NCI-H2029 (cell line): ENCODE measurements at places on chromosomes 1 and 21.

- DNase-seq = no peak
Observed at GRCh38 chr1:75341537-75341936, 207.3 kb downstream of the LHX8 start.

GRCh38 chr1:247096112-247096511 is 8.0 kb downstream of the ZNF669 start:
- no peak for DNase-seq

DNA sequence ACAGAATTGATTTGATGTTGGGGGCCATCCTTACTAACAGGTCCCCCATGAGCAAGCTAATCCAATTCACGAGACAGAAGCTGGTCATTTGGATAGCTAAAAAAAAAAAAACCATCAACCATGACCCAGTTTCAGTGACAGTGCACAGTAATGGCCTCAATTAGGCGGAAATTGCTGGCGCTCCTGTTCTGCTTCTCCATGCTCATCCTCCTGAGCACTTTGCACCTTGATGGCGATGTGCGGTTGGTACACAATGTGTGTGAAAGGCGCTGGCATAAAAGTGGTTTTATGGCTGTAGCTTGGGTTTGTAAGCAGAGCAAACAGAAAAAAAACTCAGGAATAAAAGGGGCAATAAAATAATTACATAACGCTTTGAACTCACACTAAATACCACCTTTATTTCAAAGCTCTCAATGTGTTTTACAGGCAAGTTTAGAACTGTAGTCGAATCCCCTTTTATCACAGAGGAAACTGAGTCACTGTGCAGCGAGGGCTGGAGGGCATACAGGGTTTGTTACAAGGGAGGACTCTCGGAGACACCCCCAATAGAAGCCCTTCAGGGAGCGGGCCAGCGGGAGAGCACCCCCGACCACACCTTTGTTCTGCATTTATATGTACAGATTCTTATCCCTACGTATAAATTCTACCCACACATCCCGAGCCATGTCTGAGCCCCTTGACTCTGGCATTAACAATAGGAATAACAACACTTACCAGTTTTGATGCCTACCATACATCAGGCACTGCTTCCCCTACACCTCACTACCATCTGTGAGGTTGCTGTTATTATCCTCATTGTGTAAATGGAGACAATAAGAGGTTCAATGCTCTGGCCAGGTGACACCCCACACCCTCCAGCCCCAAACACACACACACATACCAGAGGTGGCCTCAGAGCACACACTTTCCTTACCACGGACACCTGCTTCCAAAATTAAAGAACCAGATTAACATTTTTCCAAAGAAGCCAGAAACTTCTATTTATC is 213.5 kb upstream of the IRF2BP2 start:
- DNase-seq = no peak

DNA sequence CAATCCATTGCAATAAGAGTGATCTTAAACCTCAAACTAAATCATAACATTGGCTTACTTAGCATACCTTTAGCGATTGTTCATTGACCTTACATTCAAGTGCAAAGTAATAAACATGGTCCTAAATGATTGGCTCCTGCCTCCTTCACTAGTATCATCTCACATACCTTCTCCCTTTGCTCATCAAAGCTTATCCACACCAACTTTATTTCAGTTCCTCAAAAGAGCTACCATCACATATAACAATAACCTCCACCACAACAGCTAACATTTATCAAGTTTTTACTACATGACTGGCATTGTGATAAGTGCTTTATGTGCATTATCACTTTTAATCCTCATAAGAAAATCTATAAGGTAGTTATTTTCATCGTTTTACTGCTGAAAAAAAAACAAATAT is 198.8 kb downstream of the COL24A1 start:
- DNase-seq = no peak

DNA sequence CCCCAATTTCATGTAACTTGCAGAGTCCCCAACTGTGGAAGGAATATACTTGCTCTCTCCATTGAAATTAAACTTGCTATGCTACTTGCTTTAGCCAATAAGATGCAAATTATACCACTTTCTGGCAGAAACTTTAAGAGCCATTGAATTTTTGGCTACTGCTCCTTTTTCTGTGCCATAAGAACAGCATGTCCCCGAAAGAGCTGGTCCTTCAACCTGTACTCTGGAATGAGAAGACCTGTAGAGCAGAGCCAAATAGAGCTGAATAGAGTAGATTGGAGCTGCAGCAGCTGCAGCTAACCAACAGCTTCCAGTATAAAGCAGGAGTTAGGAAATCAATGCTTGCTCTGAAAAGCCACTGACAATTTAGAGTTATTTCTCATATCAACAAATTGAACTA is 472.3 kb upstream of the B3GALT2 start:
- no peak for DNase-seq

DNA sequence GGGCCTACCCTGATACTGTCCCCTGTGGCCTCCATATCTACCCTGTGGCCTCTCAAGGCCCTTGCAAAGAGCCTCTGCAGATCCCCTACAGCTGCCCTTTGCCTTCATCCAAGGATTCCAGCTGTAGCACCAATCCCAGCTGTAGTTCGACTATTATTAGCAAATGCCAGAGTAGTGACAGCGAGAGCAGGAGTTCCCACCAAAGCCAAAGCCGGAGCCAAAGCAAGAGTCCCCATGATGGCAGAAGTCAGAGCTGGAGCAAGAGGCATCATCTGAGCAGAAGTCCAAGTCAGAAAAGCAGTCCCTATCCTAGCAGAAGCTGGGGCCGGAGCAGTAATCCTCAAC is 2.7 kb downstream of the NSUN4 start:
- DNase-seq = no peak

- no peak for DNase-seq
Observed at GRCh38 chr1:220882061-220882891, 3.0 kb downstream of the HLX start.

GRCh38 chr1:100299521-100300222 is 33.7 kb downstream of the RTCA start:
- no peak for DNase-seq

- DNase-seq = no peak
Observed at GRCh38 chr1:192880231-192880630, 71.4 kb downstream of the RGS2 start.
